Activated CD4-positive, alpha-beta T cell treated with anti-CD3 and anti-CD28 coated beads, Interleukin-10, Interleukin-2, amounts not matched to agents 100 ng/mL and 50 ng/mL, durations not matched to agents 16 hours and 8 hours (primary cell): ENCODE measurements at places on chromosomes 7 and 10.

GRCh38 chr7:116810267-116811116 is 51.9 kb upstream of the CAPZA2 start:
- no peak for DNase-seq

DNA sequence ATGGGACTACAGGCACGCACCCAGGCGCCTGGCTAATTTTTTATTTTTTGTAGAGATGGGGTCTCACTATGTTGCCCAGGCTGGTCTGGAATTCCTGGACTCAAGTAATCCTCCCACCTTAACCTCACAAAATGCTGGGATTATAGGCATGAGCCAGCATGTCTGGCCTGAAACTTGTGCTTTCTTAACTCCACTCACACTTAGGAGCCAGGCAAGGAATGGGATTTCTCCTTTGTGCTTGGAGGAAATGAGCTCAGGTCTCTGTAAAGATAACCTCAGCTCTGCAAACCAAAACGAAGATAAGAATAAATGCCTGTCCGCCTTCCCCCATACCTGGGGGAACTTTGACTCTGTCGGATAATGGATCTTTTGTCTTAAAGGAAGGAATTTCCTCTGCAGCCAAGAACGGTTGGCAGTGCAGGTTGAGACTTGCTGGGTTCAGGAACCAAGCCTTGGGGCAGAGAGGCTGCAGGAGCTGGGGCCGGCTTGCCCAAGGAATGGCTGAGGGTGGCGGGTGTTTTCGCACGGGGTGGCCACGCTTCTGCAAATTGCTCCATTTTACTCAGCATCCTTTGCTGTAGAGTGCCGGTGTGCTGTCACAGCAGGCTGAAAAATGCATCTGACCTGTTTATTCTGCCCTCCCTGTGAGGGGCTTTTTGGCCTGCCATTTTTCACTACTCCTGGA is 174.2 kb downstream of the KIAA1217 start:
- DNase-seq = no peak

GRCh38 chr7:106110238-106110560 is 1.9 kb downstream of the SYPL1 start:
- no peak for DNase-seq

DNA sequence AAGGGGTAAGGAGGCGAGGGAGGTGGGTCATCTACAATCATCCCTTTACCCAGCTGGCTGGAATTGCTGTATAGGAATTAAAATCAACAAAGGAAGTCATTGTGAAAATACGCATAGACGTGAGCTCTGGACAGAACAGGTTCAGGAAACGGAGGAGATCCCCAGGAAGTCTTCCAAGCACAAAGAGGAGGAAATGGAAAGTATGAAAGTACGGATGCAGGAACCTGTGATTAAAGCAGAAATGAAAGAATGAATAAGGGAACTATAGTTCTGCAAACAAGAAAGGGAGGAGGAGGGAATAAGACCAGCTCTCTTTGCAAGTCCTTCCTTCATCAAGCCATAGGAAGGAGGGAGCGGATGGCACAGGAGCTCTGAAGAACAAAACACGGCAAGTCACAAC is 61.8 kb downstream of the PYROXD2 start:
- DNase-seq = no peak

DNA sequence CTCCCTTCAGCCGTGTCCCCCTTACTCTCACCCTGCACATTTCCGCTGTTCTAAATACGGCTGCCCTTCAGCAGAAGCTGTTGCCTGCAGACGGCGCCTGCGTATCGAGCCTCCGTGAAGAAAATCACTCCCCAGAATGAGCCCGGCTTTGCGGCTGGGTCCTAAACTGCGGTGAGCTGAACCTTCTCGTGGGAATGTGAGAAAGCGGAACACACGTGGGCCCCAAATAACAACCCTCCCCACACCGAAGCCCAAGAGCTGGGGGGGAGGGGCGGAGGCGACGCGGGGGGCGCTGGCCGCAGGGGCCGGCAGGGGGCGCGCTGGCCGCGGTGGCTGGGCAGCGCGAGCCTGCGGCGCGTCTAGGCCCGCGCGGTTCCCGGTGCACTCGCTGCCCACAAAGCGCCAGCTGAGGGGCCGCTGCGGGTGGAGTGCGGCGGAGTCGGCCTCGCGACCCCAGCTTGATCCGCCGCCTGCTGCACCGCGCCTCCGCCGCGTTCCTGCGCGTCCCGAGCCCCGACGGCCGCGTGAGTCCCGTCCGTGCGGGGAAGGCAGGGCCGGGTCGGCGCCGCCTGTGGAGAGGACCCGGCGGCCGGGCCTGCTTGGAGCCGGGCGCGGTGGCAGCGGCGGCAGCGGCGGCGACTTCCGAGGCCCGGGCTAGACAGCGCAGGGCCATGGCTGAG is at the start of gene ZNF398:
ZNF398 (plus strand) TSS at position 382 of the 680 bp plus-strand sequence; CDS start at position 672, 290 bp downstream.
- DNase-seq = peak; percentile 84

DNA sequence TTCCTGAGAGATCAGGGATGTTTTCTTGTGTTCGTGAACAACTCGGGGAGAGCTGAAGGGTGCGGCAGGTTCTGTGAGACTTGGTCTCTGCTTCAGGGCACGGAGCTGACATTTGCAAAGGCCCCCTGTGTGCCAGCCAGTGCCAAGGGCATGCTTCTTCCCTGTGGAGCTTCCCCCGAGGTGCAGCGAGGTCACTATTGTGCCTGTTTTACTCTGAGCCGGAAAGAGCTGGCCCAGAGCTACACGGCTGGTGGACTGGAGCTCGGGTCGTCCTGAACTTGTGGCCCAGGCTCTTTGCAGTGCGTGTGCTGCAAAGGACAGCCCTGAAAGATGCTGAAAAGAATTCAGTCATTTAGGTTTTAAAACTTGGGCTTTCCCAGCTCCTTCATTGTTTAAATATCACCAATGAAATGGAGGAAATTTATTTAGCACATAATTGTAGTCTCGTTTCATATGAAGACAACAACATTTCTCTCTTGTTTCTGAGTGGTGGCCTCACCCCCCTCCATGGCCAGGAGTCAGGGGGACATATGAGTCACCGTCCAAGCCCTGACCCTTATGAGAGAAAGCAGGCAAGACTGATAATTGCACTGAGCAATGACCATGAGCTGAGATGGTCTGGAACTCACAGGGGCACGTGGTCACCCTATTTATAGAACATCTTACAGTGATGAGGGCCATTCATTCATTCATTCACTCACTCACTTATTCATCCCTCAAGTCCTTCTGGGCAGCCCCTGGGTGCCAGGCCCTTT is 102.6 kb downstream of the PTPRE start:
- DNase-seq = no peak

- DNase-seq = no peak
Measured at GRCh38 chr7:38731215-38731614, 100.0 kb upstream of the AMPH start.

GRCh38 chr7:32070406-32071360 is at the start of gene PDE1C:
PDE1C (minus strand) TSS chr7:32070407.
- no peak for DNase-seq

DNA sequence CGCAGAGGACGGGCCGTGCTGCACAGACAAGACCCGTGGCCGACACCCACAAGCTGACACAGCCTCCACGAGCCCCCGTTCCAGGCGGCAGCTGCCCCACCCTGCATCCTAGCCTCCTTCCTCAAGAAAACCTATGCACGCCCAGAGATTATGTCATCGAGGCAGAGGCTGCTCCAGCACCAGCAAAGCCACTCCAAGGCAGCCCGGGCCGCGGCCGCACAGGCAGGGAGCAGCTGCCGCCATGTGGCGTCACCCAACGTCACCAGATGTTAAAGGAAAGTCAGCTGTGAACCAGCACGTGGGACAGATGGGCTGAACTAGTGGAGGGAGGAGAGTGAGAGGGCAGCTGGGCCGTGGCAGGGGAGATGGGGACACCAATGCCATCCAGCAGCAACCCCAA is 59.8 kb downstream of the STK32C start:
- no peak for DNase-seq

GRCh38 chr7:117145333-117145732 is 177.5 kb downstream of the WNT2 start:
- no peak for DNase-seq

- DNase-seq = no peak
Measured at GRCh38 chr10:28624351-28624750, 53.0 kb upstream of the BAMBI start.

- no peak for DNase-seq
Measured at GRCh38 chr7:13920053-13920697, 69.3 kb downstream of the ETV1 start.

DNA sequence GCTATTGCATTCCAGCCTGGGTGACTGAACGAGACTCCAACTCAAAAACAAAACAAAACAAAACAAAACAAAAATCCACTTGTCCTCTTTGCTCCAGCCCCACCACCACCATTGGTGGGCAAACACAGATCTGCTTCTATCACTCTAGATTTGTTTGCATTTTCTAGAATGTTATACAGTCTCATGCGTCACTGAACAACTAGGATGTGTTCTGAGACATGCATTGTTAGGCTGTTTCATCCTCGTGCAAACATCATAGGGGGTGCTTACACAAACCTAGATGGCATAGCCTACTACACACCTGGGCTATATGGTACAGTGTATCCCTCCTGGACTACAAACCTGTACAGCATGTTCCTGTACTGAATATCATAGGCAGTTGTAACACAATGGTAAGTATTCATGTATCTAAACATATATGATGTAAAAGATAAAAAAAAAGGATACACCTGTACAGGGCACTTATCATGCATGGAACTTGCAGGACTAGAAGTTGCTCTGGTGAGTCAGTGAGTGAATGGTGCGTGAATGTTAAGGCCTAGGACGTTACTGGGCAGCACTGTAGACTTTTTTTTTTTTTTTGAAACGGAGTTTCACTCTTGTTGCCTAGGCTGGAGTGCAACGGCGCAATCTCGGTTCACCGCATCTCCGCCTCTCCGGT is 45.3 kb downstream of the BTBD16 start:
- no peak for DNase-seq

DNA sequence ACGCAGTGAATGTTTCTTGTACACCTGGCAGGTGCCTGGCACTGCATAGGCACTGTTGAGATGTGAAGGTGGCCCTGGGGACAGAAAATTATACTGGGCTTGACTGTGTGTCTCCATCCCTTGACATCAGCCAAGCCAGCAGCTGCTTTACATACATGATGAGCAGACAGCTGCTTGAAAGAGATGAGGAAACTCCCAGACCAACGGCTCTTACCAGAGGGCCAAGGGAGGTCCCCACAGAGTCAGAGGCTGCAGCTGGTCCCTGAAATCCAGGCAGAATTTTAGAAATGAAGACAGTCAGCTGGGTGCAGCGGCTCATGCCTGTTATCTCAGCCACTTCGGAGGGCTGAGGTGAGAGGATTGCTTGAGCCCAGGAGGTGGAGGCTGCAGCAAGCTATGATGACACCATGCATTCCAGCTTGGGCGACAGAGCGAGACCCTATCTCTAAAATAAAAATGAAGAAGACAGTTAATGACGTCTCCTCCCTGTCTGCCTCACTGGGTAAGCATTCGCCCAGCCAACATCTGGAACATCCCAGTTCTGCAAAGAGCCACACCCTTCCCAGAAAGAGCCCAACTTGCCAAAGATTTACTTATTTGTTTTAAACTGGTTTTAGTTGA is 17.6 kb downstream of the LIMK1 start:
- DNase-seq = no peak

- DNase-seq = no peak
Measured at GRCh38 chr10:124367936-124368335, 50.8 kb downstream of the OAT start.

GRCh38 chr7:1598286-1598685 is 28.5 kb upstream of the PSMG3 start:
- DNase-seq = no peak

- DNase-seq = peak; percentile 26
Measured at GRCh38 chr7:22726907-22727713, at the start of gene IL6. IL6 (plus strand) TSS chr7:22727200; CDS start chr7:22727263, 63 bp downstream.

DNA sequence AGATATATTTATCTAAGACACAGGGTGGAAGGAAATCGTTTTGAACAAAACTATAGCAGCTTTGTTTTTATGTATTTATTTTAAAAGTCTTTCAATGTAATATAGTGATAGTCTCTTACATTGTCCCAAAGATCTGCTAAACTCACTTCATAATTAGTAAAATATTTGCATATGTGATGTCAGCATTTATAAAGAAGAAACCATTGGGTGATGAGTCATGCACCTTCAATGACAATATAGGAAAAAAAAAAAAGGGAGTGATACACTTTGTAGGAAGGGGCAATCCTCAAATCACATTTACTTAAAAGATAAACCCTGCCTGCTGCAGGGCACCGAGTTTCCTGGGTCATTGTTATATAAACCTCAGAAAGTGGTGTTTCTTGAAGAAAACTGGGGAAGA is 112.4 kb upstream of the SEMA3C start:
- DNase-seq = no peak

- peak; percentile 82 for DNase-seq
Measured at GRCh38 chr7:55516409-55516808, 55.9 kb downstream of the VOPP1 start.

DNA sequence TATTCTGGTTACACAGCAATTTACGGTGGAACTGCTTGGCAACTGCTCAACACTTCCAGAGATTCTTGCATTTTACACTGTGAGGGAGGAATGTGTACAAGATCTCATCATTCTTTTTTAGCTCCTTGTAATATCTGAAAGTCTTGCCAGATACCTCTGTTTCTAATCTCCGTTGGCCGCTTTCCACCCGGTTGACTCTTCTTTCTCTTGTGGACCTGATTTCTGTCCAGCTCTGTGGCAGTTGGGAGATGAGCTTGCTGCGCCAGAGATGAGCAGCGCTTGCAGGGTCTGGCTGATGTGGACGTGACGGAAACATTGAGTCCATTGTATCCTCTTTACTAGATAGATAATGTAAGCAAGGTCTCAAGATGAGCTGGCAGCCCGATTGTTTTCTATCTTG is 27.6 kb downstream of the SPAG6 start:
- DNase-seq = no peak

GRCh38 chr10:42975558-42976340 is 101.1 kb upstream of the RET start:
- no peak for DNase-seq

- peak; percentile 66 for DNase-seq
Measured at GRCh38 chr10:95793401-95794045, 37.6 kb downstream of the ENTPD1 start.

DNA sequence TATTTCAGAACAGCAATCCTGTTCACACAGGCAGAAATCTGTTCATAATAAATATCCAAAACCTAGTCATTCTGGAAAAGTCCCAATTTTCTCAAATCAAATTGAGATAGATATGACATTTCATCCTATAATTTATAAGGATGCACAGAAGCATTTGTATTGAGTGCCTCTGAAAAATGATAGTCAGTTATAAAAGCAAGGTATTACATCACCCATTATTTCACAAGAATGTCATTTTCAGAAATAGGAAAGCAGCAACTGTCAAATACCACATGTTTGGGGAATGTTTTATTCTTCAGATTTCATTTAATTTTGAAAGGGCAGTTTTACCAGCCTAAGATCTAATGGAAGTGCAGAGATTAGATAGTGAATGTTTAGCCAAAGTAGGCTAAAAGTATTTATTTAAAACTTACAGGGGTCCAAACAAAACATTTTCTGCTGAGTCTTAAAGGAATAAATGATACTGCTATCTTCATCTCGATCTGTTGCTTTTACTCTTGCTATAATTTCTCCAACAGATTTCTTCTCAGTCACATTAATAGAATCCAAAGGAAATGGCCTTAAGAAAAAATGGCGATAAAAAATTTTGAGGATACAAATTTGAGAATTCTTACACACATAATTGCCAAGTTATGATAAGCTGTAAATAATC is 185.8 kb downstream of the HGF start:
- no peak for DNase-seq
